ENCODE measurements at places on chromosomes 3 and 15. TPM values are rescaled to one million over a fixed set of nuclear protein-coding genes. Genes with fewer than 3 reads are reported as not detected.

The PLCB2 gene
- total RNA-seq, result 4.2 TPM

The RNU5B-1 gene
- total RNA-seq, result 30.4 TPM

The SMCO1 gene
- total RNA-seq, result not detected

The ADAMTS9 gene
- total RNA-seq, result 4.3 TPM

The EPHA3 gene
- total RNA-seq, result 0.40 TPM

The DALRD3 gene
- total RNA-seq, result 33.1 TPM

The MRPS22 gene
- 51.1 TPM for total RNA-seq

The CAV3 gene
- total RNA-seq, result not detected

The RAD51 gene
- 8.2 TPM for total RNA-seq

The GPR171 gene
- 0.32 TPM for total RNA-seq
